Stimulated activated CD4-positive, alpha-beta T cell treated with anti-CD3 and anti-CD28 coated beads, Interleukin-1b, Interleukin-23, amount 100 ng/mL, for 4 hours (primary cell): ENCODE measurements at places on chromosomes 2 and 18.

DNA sequence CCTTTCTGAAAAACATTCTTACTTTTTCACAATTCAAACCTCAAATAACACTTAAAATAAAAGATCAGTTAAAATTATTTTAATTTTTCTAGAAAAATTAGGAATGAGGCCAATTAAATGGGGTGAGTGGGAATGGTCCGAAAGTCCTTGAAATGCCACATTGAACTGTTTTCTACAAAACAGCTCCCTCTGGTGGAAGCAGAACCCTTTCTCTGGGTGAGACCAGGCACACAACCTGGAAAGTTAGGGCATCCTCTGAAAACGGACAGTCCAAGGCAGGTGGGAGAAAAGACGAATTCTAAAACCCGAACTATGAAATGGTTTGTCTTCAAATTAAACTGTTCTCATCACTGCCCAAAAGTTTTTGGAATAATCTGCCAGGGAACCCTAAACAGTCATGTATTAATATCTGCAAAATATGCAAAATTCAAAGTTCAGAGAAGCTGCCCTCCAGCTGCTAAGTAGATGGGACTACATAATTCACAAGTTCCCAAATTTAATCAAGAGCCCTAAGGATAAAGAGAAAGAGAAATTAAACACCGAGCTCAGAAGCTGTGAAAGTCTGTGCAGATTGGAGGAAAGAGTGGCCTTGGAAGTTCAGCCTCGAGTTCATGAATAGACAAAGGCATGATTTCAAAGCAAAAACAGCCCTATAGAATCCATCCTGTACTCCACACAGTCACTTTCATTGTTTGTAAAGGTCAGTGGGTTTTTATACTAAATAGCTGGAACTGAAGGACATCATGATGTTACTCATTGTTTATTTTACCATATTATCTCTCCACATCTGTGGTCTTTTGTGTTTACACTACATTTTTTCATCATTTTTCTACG, 108.3 kb downstream of the PIEZO2 start:
- DNase-seq, result no peak

DNA sequence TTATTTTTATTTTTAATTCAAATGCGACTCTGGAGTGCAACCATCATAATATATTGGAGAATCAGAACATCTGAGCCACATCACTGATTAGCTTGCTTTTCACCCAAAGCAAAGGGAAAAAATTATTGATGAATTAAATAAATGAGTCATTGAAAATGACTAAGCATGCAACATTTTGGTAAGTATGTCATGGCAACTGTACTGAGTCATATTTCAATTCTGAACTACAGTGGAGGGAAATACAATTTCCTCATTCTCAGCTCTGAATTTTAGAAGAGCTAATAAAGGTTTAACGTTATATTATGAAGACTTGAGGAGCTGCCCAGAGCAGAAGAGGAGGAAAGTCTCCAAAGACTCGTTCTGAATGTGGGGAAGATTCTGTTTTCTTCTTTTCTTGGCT, 89.6 kb upstream of the CCDC68 start:
- DNase-seq, result no peak

DNA sequence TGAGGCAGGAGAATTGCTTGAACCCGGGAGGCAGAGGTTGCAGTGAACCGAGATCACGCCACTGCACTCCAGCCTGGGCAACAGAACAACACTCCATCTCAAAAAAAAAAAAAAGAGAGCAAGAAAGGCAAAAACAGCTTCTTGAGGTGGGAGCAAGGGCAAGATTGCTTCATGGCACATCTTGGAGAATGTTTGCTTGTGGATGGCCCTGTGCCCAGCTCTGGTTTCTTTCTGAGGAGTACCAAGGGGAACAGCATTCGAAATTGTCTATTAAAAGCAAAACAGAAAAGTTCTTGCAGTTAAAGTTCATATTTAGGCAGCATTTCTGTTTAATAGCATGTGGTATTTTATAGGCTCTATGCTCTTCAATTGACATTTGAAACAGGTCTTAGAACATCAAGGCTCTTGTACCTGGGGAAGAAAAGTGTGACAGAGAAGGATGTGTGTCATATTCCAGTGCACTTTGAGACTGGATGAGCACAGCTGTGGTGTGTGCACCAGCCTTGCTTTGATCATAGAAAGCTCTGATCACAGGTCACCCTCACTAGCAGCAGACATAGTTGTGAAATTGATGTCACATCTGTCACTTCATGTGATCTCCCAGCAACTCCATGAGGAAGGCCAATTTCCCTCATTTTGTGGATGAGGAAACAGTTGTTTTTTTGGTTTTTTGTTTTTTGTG, 154.3 kb downstream of the UXS1 start:
- DNase-seq, result no peak

DNA sequence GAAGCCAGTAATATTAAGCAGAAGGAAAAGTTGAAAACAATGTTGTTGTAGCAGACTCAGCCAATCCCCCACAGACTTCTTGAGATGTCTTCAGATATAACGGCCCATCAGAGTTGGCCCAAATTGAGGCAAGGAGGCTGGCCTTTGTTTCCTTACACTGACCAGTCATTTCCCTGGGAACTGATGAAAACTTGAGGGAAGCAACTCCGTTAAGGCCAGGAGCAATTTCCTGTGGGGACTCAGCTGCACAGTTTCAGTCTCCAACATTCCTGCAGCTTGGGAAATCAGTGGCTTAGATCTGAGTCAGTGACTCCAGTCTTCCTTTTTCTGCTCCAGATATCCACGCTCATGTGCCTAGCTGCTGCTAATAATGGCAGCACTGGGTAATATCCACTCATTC, 75.7 kb downstream of the FTCDNL1 start:
- no peak for DNase-seq

- no peak for DNase-seq
These were observed 1143.5 kb upstream of the CELF4 start for GRCh38 chr18:38709122-38709521.

GRCh38 chr2:172342078-172342477, 85.3 kb upstream of the ITGA6 start:
- no peak for DNase-seq

- no peak for DNase-seq
These were observed 105.6 kb upstream of the REV1 start for GRCh38 chr2:99595373-99595772.

DNA sequence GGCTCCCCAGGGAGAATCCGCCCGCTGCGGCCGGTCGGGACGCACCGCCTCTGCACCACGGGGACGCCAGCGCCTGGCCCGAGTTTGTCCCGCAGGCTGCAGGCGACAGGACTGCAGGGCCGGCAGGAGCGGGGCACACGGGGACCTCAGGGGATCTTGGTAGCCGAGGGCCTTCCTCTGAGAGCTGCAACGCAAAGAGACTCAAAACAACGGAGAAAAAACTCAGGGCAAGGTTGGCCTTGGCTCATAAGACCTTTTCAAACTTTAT, 79.7 kb downstream of the ARHGEF4 start:
- no peak for DNase-seq

DNA sequence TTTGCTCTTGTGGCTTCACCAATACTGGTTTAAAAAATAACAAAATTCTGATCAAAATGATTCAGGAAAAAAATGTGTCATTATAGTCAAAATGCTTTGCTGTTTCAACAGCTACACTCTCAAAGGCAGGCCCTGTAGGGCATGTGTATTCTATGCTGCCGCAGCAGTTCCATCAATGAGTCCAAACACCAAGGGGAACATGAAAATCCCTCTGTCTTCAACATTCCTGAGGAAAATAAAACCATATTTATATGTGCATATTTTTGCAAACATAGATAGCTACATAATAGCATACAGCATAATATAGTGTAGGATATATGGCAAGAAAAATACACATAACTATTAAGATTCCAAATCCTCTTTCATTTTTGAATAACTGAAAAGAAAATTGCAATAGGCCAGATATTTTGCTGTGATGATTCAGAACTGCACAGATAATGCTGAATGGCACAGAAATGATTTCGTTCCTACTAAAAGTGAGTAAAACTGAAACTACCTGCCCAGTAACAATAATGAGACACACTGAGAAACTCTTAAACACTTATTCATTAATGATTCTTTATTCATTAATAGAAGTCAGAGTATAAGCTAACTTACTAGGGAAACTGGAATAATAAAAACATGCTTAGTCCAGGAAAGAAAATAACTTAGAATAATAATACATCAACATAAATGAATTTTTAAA, 343.8 kb downstream of the SUCLG1 start:
- DNase-seq, result no peak

- DNase-seq, result no peak
These were observed 267.2 kb downstream of the FBXO15 start for GRCh38 chr18:73880387-73880786.

DNA sequence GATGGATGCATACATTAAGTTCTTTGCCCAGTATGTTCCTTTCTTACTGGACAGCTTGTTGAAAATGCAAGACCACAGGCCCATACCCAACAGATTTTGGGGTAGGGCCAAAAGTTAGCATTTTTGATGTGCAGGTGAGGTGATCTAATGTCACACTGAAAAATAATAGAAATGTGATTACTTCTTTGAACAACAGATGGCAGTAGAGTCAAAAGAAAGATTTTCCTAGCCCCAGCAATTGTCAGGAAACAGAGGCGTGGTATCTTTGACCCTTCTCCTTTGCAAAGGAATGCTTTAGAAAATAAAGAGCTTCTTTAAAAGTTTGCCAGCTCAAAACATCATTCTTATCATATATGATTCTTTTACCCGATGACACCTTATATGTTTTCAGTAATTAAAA, 343.6 kb upstream of the SYT4 start:
- no peak for DNase-seq

GRCh38 chr2:173869244-173870229, 95.6 kb downstream of the SP3 start:
- DNase-seq, result no peak

GRCh38 chr18:14979875-14980274, 231.9 kb downstream of the ANKRD30B start:
- no peak for DNase-seq

- DNase-seq, result no peak
These were observed 766 bp downstream of the MFF start for GRCh38 chr2:227325839-227326195.

GRCh38 chr2:160343404-160343803, 143.3 kb upstream of the ITGB6 start:
- no peak for DNase-seq

GRCh38 chr2:161414042-161415033, 1.8 kb upstream of the TBR1 start:
- DNase-seq, result no peak

- no peak for DNase-seq
These were observed 3.6 kb downstream of the LGALSL start for GRCh38 chr2:64457524-64457923.

DNA sequence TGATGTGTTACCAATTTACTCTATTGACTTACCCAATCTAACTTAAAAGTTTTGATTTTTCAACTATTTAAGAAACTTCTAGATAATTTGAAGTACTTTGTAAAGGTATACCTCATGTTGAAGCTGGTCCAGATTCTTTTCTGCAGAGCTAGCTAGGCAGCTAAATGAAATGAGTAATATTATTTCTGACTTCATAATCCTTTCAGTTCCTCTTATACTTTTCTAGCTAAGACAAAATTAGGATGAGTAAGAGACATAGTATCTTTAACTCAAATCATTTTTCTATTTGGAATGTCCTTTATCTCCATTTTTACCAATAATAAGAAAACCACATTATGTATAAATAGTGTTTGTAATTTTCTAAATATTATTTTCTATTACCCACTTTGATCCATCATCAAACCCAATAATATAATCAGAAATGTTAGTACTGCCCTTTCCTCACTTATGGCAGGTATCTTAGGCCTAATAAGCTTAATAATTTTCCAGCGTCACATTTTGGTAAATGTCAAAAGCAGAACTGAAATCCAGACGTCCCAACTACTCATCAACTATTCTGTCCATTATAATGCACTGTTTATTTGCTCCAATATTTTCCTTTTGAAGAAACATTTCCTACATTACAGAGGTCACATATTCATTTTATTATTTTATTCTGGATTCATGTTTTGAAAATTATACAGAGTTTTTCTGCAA, 456.6 kb downstream of the THSD7B start:
- no peak for DNase-seq

- DNase-seq, result no peak
These were observed 95.6 kb upstream of the ITGB6 start for GRCh38 chr2:160295519-160296207.

DNA sequence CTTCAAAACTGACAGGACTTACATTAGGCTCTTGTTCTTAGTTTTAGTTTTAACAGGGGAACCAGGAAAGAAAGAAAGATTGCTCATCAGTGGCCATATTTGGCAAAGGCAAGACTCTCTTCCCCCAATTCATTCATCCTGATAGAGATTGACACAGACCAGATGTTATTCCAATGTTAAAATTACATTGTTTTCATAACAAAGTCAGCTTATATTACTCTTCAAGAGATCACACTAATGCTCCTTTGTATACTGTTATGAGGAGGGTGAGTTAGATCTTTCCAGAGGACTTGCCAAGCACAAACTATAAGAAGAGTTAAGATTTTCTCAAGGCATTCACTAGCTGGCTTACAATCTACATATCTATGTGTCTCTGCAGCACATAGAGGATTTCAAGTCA, 252.1 kb downstream of the SLC8A1 start:
- DNase-seq, result no peak

GRCh38 chr2:108967757-108968156, 21.3 kb downstream of the EDAR start:
- no peak for DNase-seq

DNA sequence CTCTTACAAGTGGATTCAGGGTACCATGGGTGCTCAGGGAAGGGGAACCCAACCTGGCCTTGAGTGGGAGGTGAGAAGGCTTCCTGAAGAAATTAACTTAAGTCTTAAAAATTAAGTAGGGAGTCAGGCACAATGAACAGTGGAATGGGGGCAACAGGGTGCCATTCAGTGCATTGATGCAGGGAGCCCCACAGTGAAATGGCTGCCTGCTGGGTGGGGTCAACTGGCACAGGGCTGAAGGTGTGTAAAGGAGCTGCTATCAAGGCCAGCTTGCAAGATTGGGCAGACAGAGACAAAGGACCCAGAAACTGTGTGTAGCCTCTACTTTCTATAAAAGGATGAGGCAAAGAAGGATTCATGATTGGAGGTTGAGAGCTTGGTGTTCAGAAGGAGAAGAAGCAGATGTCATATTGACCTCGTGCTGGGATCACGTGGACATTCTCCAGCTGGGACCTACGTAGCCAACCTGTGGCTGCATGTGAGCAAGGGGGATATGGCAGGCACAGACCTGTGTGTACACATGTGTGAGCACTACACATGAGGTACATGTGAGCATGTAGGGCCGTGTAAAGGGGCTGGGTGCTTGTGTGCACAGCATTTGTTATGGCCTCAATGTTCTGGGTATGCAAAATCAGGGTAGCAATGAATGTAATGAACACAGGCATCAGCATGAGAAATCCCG, 209.5 kb upstream of the HAAO start:
- DNase-seq, result no peak
